MV-4-11 (cell line): ENCODE measurements at places on chromosomes 12 and 14.

GRCh38 chr12:58372298-58372697 is 430.9 kb downstream of the ATP23 start:
- DNase-seq: no peak

- no peak for DNase-seq
Observed at GRCh38 chr12:10652192-10652591, 21.7 kb downstream of the STYK1 start.

- no peak for DNase-seq
Observed at GRCh38 chr14:103569408-103569807, 6.6 kb downstream of the COA8 start.

GRCh38 chr12:40820794-40821484 is 128.7 kb downstream of the CNTN1 start:
- DNase-seq: no peak

DNA sequence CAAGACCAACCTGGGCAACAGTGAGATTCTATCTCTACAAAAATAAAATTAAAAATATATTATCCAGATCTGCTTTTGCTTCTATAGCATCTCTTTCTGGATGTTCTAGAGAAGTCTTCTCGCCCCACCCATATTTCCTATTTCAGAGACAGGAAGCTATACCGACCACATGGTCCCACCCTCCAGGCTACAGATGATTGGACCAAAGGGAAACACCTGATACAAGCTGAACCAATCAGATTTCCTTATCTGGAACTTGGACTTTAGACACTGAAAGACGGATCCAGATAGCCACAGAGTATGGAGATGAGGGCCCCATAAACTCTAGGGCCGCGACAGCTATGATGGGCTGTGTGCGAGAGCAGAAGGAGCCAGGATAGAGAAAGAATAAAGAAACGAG is 48.7 kb downstream of the CCDC60 start:
- no peak for DNase-seq

GRCh38 chr14:69696633-69697557 is 70.0 kb upstream of the SRSF5 start:
- DNase-seq: peak; percentile 78

DNA sequence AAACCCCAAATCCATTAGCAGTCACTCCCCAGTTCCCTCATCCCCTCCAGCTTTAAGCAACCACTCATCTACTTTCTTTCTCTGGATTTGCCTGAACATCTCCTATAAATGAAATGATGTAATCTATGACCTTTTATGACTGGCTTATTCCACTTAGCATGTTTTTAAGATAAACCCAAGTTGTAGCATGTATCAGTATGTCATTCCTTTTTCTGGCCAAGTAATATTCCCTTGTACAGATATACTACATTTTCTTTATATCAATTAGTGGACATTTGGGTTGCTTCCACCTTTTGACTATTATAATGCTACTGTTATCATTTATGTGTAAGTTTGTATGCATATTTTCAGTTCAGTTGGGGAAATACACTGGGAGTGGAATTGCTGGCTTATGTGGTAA is 83.4 kb downstream of the TESC start:
- no peak for DNase-seq

- DNase-seq: no peak
Observed at GRCh38 chr12:49867570-49868341, 24.9 kb upstream of the BCDIN3D start.

GRCh38 chr12:50032854-50033581 is 7.7 kb upstream of the RACGAP1 start:
- peak; percentile 80 for DNase-seq

GRCh38 chr14:37232907-37233481 is 35.3 kb downstream of the MIPOL1 start:
- DNase-seq: peak; percentile 35

GRCh38 chr12:124363353-124363965 is 68.6 kb downstream of the RFLNA start:
- no peak for DNase-seq

DNA sequence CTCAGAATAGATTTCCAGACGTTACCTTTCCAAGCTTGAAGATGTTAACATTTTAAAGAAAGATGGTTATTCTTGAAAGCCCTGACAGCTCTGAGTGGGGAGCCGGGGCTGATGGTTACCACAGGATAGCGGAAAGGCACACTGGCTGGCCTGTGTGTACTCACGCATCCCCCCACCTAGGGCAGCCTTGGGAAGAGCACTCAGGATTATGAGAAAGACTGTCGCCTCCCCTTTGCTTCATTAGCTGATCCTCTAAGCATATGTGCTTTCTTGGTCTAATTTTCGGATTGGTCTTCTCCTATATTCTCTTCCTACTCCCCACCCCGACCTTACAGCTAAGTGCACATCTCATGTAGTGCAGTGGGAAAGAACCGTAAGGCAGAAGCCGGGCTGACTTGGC is 20.7 kb downstream of the NTF3 start:
- DNase-seq: no peak

GRCh38 chr12:115606040-115606439 is 671.5 kb downstream of the MED13L start:
- DNase-seq: no peak
